ENCODE measurements at places on chromosomes 7 and 10.
A peak's percentile ranks its signal among the peaks of the same experiment; 100 is the strongest.

DNA sequence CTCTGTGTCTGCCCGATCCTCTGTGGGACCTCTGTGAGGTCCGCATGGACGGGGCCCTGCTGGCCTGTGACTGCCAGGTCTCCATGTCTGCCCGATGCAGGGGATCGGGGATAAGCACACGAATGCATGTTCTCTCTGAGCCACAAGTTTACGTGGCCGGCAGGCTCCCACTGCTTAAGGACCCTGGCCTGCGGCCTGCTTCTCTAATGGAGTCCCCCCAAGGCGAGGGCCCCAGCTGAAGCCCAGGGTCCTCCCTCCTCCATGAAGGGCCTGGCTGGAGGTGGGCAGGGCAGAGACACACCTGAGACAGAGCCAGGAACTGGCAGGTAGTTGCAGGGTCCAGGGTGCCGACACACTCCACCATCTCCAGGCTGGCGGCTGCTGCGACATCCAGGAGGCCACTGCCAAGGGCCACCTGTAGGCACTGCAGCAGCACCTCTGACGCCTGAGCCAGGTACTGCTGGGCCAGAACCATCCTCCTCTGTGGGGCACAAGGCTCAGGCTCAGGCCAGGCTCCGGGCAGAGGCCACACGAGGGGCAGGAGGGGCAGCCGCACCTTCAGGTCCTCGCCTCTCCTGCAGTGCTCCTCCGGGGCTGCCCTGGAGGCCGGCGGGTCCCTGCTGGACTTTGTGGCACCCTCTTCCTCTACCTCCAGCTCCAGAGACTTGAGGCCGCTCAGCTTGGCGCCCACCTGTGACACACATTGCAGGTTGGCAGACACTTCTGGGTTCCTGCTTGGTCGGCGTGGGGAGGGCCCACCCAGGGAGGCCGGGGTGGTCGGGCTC is 60.9 kb upstream of the NKX6-2 start:
- no peak for DNase-seq

DNA sequence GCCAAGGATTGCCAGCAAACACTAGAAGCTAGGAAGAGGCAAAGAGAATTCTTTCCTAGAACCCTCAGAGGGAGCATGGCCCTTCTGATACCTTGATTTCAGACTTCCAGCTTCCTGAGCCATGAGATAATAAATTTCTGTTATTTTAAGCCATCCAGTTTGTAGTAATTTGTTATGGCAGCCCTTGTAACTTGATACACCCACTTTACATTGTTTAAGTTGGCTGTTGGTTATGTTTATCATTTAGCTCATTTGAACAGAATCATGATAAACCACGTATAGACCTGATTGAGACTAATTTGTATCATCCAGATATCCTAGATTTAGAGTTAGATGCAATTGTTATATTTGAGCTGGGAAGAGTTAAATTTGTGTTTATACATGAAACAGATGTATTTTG is 9.4 kb upstream of the TES start:
- DNase-seq, result no peak

- no peak for DNase-seq
Observed at GRCh38 chr10:12042409-12042796, 206 bp downstream of the UPF2 start.

GRCh38 chr10:97463363-97464132 is 17.6 kb downstream of the ZDHHC16 start:
- DNase-seq, result peak; percentile 6

DNA sequence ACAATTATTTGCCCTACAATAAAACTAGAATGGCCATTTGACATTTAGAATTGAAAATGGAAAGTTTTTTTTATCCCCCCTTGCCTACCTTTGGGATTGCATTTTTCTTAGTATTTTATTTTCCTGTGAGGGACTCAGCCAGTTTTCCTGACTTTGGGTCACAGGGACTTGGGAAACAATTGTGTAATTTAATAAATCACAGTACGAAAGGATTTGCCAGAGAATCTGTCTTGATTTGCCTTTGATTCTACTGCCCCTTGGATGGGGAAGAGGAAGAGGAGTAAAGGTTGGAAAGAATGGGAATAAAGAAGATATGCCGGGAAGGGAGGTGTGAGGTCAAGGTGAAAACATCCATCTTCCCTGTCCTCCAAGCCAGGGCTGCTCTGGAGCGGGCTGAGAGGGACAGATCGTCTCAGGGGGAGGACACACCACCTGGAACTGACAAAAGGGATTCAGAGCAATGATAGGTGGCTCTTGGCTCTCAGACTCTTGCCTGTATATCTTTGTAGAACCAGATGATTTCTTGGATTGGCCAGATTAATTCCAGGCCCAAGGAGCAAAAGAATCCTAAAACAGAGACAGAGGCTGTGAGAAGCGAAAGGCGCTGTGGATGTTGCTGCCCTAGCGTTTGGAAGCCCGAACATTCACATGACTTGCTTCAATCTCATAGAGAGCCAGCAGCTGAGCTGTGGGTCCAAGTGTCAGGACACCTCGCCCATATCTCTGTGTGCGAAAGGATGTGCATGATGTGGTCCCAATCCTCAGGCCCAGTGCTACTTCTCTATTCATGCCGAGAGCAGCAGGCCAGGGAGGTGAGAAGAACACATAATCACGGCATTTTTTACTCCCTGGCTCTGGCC is 50.3 kb upstream of the ZEB1 start:
- DNase-seq, result no peak

DNA sequence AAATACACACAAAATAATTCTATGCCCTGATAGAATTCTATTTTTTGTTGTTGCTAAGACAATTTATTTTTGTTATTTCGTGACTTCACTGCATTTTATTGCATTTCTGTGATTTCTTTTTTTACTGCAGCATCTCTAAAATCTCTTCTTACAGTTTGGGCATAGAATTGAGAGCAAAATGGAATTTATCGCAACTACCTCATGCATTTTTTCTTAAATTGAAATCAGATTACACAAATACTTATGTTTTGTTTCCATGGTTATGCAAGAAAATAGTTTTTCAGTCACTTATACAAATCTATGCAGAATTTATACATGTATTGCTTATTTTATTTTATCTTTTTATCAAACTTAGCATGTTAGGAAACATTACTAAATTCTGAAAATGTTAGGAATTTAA is 781.8 kb upstream of the LRRTM3 start:
- no peak for DNase-seq

GRCh38 chr10:70779511-70780369 is 5.4 kb downstream of the TBATA start:
- no peak for DNase-seq

- DNase-seq, result no peak
Observed at GRCh38 chr10:62790019-62790555, 14.4 kb upstream of the ADO start.

Measured in activated effector memory CD4-positive, alpha-beta T cell treated with Interleukin-2 at 50 U/mL for 16 hours (primary cell).